ENCODE measurements at places on chromosomes 6 and 20. TPM values are rescaled to one million over a fixed set of nuclear protein-coding genes. Genes with fewer than 3 reads are reported as not detected.

- H3K36me3 ChIP-seq, result no peaks in the 10 kb centered on the region
- H3K27me3 ChIP-seq, result no peaks in the 10 kb centered on the region
- no peak overlapping the region for H3K27ac ChIP-seq
- H3K4me1 ChIP-seq, result no peaks in the 10 kb centered on the region
Observed at GRCh38 chr20:32962053-32962452, 42.2 kb downstream of the SUN5 start.

The E2F1 gene
- 0.24 TPM for total RNA-seq

DNA sequence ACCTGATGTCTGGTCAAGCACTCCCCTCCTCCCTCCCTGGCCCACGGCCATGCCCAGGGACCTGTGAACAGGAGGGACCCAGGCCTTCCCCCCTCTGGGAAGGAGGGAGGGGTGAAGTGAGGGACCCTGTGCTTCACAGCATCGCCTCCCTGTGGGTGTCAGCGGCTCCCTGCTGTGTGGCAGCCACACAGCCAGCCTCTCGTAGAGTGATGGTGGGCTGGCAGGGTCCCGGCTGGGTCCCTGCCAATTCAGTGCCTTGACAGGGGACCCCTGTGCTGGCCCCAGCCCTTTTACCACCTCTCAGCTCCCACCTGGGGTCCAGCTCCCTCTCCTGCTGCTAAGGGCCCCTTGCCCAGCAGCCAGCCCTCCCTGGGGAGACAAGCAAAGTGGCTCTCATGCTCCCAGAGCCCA lies 31.3 kb upstream of the GRM4 start:
- H3K27ac ChIP-seq, result no peak overlapping the region
- H3K4me1 ChIP-seq, result no peaks in the 10 kb centered on the region
- H3K27me3 ChIP-seq, result no peaks in the 10 kb centered on the region
- no peak for DNase-seq

The TRERF1 gene
- total RNA-seq, result 0.29 TPM

GRCh38 chr6:35183935-35184334 lies 29.8 kb upstream of the SCUBE3 start:
- no peaks in the 10 kb centered on the region for H3K4me1 ChIP-seq
- no peaks in the 10 kb centered on the region for H3K27me3 ChIP-seq
- no peaks in the 10 kb centered on the region for H3K36me3 ChIP-seq
- H3K4me3 ChIP-seq, result no peak overlapping the region
- H3K27ac ChIP-seq, result no peak overlapping the region

The PRL gene
- total RNA-seq, result not detected

- no peak overlapping the region for H3K27ac ChIP-seq
- no peak for DNase-seq
- H3K27me3 ChIP-seq, result no peaks in the 10 kb centered on the region
- no peak overlapping the region for H3K4me3 ChIP-seq
- H3K36me3 ChIP-seq, result no peaks in the 10 kb centered on the region
Observed at GRCh38 chr6:78615430-78615904, 251.9 kb upstream of the IRAK1BP1 start.

The MYCT1 gene
- 4.5 TPM for total RNA-seq

- no peak overlapping the region for H3K4me3 ChIP-seq
- H3K36me3 ChIP-seq, result no peaks in the 10 kb centered on the region
- H3K27me3 ChIP-seq, result no peaks in the 10 kb centered on the region
Observed at GRCh38 chr6:24486065-24486464, 3.3 kb downstream of the GPLD1 start.

GRCh38 chr6:64064919-64065318 lies 429.3 kb downstream of the PHF3 start:
- no peak overlapping the region for H3K27ac ChIP-seq
- no peak for DNase-seq
- no peaks in the 10 kb centered on the region for H3K4me1 ChIP-seq
- no peaks in the 10 kb centered on the region for H3K27me3 ChIP-seq
- H3K36me3 ChIP-seq, result no peaks in the 10 kb centered on the region
- no peak overlapping the region for H3K4me3 ChIP-seq

GRCh38 chr20:33110147-33110825 lies 30.8 kb downstream of the BPIFB4 start:
- no peak overlapping the region for H3K4me3 ChIP-seq
- no peak overlapping the region for H3K27ac ChIP-seq
- peaks cover 29% of the 10 kb centered on the region for H3K4me1 ChIP-seq
- no peaks in the 10 kb centered on the region for H3K27me3 ChIP-seq
- DNase-seq, result no peak
- H3K36me3 ChIP-seq, result no peaks in the 10 kb centered on the region

DNA sequence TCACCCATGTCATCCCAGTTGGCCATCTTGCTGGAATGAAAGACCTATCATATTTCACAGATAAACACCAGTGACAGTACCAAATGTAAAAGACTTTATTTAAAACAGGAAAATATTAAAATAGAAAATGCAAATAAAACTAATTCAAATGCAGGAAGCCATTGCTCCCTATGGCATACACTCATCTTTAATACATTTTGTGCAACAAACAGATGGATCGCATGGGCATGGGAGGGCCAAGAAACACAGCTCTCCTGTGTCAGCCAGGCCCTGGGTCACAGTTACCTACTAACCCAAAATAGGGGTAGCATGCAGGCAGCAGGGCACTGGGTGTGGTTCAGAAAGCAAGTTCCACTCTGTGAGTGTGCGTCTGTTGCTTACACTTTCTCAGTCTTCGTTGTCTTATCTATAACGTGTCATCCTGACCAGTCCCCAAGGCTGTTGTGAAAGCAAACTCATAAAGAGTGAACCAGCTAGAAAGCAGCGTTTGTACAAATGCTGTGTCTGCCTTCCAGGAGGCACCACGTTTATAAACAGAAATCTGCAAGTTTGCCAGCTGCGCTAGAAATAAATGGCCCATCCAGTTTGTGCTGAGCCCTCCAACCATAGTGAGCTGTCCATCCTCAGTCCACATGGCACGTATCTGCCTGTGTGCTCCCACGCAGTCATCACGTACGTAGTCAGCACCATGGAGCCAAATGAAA lies 180.5 kb downstream of the SYNDIG1 start:
- DNase-seq, result no peak
- no peak overlapping the region for H3K4me3 ChIP-seq
- H3K27ac ChIP-seq, result no peak overlapping the region

DNA sequence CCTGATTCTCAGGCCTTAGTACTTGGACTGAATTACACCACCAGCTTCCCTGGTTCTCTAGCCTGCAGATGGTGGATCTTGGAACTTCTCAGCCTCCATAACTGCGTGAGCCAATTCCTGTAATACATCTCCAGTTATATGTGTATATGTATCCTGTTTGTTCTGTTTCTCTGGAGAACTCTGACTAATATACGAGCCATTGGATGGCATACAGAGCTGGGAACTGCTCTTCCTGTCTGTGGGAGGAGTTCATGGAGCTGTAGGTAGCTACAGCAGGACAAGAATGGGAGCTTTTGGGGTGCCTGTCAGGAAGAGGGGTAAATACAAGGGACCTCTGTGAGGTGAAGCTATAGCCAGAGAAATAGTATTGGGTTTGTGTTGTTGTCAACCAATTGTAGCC lies 41.2 kb downstream of the TMEM14A start:
- no peak overlapping the region for H3K4me3 ChIP-seq
- H3K36me3 ChIP-seq, result no peaks in the 10 kb centered on the region
- no peak for DNase-seq
- no peaks in the 10 kb centered on the region for H3K27me3 ChIP-seq

The ERGIC3 gene
- total RNA-seq, result 112 TPM

DNA sequence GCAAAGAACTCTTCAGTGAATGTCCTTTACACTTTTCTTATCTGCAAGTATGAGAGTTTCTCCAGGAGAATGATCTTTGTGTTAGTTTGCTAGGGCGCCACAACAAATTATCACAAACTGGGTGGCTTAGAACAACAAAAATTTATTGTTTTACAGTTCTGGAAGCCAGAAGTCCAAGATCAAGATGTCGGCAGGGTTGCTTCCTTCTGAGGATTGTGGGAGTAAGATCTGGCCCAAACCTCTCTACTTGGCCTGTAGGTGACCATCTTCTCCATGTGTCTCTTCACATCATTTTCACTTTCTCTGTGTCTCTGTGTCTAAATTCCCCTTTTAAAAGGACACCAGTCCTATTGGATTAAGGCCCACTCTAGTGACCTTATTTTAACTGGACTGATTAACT lies 103.0 kb downstream of the ADTRP start:
- peaks cover 3% of the 10 kb centered on the region for H3K27me3 ChIP-seq
- no peaks in the 10 kb centered on the region for H3K36me3 ChIP-seq
- no peak for DNase-seq
- no peak overlapping the region for H3K27ac ChIP-seq

DNA sequence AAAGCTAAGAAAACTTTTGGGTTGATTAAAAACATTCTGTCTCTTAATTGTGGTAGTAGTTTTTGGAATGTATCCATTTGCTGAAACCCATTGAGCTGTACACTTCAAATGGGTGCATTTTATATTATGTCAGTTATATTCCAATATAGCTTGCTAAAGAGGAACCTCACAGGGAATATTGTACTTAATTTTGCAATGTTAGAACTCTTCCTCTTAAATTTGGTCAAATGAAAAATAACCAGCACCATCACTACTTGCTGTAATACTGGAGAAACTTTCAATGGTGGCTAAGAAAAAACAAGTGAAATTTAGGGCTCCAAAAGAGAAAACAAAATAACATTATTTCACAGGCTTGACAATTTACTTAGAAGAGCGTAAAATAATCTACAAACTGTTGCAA lies 651.5 kb downstream of the MAFB start:
- H3K36me3 ChIP-seq, result no peaks in the 10 kb centered on the region
- no peak overlapping the region for H3K27ac ChIP-seq
- no peak for DNase-seq
- H3K4me3 ChIP-seq, result no peak overlapping the region

The SCGN gene
- total RNA-seq, result 1.2 TPM

DNA sequence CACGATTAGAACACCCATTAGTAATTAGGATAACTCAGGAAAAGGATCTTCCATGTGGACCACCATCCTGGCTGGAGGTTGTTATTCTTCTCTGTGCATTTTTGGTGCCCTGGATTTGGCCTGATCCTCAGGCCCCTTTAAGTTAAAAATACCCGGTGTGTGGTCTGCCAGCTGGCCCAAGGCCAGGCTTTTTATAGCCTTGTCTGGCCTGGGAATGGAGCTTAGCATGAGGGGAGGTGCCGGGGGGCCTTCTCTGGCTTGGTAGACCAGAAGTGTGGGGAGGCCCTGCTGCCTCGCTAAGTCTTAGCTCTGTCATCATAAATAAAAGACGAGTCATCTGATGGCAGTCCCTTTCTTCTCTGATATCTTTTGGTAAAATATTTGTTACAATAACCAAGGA lies 71.4 kb downstream of the ARID1B start:
- H3K4me1 ChIP-seq, result no peaks in the 10 kb centered on the region
- no peaks in the 10 kb centered on the region for H3K36me3 ChIP-seq
- no peaks in the 10 kb centered on the region for H3K27me3 ChIP-seq
- no peak overlapping the region for H3K27ac ChIP-seq
- no peak for DNase-seq

The RSPO3 gene
- 1.4 TPM for total RNA-seq

DNA sequence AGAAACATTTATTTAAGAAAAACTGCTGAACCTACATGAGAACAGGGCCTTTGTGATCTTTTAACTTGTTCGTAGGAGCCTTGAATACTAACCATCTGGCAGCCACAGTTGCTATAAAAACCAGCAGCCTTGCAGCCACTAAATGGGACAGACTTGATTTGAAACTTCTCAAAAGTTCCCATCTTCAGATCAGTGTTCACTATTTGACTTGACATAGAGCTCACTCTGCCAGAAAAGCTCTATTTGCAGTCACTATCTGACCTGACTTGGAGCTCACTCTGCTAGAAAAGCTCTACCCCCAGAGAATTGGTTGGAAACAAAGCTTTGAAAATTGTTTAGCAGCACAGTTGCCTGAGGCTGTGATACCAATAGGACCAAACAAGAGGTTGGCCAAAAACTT lies 119.3 kb upstream of the F13A1 start:
- no peaks in the 10 kb centered on the region for H3K36me3 ChIP-seq
- no peaks in the 10 kb centered on the region for H3K4me1 ChIP-seq
- DNase-seq, result no peak
- H3K27me3 ChIP-seq, result no peaks in the 10 kb centered on the region
